RCC 7860 (cell line): ENCODE measurements at places on chromosomes 7 and 10.

DNA sequence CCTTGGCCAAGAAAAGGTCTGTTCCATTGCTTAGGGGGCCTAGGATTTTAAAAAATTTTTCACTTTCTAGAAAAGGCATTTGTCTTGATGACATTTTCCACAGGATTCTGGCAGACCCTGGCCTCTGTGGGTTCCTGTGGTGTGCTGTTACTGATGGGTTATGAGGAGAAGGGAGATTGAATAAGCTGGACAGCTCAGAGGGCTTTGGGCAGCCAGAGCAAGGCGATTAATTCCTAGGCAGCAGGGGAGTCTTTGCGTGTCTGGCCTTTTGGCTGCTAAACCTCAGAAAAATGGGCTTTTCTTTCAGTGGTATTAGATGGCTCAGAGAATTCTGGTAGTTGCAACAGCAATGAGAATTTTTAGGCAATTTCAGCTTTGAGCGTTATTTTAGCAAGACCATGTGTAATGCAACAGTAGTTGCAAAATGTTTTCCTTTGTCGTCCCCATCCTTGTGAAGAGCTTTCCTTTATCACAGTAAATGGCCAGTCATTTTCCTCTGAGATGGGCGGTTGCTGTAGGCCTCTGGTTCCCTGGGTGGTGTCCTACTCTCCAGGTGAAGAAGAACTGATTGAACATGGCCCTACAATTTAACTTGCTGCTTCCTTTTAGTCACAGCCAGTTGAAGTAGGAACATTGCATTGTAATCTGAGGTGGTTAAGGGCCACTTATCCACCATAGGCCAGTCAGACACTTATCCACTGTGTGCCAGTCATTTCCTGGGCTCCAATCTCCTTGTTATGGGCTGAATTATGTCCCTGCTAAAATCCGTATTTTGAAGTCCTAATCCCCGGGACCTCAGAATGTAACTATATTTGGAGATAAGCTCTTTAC lies 43.2 kb downstream of the SH2D4B start:
- DNase-seq, result no peak

DNA sequence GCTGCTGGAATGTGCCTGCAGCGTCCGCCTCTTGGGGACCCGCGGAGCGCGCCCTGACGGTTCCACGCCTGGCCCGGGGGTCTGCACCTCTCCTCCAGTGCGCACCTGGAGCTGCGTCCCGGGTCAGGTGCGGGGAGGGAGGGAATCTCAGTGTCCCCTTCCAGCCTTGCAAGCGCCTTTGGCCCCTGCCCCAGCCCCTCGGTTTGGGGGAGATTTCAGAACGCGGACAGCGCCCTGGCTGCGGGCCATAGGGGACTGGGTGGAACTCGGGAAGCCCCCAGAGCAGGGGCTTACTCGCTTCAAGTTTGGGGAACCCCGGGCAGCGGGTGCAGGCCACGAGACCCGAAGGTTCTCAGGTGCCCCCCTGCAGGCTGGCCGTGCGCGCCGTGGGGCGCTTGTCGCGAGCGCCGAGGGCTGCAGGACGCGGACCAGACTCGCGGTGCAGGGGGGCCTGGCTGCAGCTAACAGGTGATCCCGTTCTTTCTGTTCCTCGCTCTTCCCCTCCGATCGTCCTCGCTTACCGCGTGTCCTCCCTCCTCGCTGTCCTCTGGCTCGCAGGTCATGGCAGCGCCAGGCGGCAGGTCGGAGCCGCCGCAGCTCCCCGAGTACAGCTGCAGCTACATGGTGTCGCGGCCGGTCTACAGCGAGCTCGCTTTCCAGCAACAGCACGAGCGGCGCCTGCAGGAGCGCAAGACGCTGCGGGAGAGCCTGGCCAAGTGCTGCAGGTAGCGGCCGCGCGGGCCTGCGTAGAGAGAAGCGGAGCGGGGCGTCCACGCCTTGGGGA lies 645 bp downstream of the SLC26A4 start:
- no peak for DNase-seq

DNA sequence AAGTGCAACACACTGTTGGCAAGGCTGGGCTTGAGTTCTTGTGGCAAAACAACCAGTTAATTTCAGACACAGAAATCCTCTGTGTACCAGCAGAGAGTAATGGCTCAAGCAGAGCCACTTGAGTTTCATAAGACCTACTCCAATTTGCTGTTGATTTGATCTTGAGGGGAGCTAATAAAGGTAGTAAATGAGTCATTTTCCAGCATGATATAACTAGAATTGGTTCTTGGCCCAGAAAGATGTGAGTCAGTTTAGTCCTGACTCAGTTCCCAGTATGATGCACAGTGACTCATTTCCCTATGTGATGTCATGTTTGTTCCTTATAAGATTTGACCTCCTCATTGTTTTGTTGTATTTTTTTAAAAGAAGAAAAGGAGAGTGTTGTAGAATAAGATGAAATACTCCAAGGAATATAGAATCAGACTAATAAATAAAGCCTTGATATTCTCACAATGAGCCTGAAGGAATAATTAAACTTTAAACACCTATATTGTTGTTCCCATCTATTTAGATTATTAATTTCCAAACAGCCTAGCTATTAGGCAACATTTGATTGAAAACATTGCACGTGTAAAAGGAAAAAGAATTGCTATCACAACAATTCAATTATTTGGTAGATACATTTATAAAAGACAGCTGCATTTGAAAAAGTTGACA lies 186.2 kb downstream of the REEP3 start:
- DNase-seq, result peak; percentile 98

- no peak for DNase-seq
These were observed 50.6 kb upstream of the GJD4 start for GRCh38 chr10:35554461-35555056.

- peak; percentile 99 for DNase-seq
These were observed 144.4 kb downstream of the TES start for GRCh38 chr7:116354546-116355423.
